Stimulated activated CD8-positive, alpha-beta memory T cell treated with anti-CD3 and anti-CD28 coated beads, Interleukin-4, amount 100 ng/mL, for 4 hours (primary cell): ENCODE measurements at places on chromosomes 6 and 20.

DNA sequence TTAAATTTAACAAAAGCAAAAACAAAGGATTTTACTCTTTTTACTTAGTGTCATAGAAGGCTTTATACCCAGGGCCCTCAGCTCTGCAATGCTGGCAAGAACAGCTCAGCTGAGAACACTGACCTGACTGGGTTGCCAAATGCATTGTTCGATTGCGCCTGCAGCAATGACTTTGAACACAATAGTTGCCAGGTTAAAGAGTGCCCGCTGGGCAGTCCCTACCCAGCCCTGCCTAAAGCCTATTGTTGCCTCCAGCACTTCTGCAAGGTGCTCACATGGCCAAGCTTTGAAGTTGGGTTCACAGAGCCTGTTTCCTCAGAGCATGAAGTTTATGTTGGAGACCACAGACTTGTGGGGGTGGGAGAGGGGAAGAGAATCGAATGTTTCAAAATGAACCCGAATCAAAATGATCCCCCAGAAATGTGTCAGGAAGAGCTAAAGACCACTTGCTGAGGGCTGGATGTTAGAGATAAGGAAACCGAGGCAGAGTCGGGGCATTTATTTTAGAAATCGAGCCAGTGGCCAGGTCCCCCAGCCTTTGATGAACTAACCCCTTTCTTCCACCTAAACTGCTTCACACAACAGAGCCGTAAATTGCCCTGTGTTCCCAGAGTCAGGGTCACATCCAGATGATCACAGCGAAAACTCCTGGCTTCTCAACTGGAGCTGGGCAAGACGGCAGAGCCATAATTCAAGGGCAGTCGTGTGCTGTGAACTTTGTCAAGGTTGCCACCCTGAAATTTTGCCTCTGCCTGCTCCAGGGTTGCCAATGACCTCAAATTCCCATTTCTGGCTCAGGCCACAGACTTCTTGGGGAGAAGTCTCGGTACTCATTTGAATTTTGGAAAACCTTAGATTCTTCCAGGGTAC is 55.0 kb downstream of the FOXA2 start:
- DNase-seq: no peak

- no peak for DNase-seq
Measured at GRCh38 chr20:48425321-48425720, 402.5 kb downstream of the PREX1 start.

GRCh38 chr20:63138855-63139341 is 77.0 kb downstream of the YTHDF1 start:
- DNase-seq: no peak

GRCh38 chr6:137039010-137039409 is 5.8 kb downstream of the IL20RA start:
- no peak for DNase-seq

DNA sequence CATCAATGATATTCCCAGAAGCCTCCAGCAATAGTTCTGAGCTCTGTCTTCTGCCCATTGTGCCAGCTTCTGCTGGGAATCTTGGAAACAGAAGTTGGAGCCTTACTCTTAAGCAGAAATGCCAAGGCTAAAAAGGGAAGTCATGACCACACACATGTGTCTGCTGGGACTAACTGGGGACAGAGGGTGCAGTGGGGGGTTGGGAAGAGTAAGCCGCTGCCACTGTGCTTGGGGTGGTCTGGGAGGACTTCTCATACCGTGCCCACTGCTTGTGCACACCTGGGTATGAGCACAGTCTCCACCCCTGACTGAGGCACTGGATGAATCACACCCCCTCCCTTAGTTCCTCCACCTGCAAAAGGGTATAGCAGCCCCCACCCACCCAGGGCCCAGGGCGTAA is 90.7 kb downstream of the CDC5L start:
- no peak for DNase-seq

DNA sequence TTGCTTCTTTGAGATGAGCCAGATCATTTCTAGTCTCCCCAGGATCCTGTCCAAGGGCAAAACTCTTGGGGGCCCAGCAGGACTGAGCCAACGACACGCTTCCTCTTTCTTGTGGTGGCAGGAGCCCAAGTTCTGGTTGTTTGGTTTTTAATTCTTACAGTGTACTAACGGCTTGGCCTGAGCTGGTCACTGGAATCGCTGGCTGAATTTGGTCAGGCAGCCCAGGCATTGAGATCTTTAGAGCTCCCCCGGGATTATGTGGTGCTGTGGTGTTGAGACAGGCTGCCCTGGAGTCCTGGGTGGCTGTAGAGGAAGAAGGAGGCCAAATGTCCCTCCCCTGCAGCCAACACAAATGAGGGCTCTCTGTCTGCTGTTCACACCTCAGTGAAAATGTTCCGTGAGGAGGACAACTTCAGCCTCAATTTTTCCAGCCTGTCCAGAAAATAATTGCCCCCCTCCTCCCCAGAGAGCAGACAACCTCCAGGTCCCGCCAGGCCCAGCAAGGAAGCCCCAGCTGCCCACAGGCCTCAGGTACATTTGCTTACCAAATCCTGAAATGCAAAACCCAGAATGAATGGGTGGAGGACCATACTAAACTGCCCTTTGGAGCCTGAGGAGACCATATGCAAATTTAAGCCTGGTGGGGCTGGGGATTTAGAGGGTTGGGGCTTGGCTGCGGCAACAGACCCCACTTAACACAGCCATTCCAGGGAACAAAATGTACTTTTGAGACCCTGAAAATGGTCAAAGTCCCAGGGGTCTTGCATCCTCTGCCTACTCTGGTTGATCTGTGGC is 23.6 kb downstream of the BNIP5 start:
- DNase-seq: no peak

DNA sequence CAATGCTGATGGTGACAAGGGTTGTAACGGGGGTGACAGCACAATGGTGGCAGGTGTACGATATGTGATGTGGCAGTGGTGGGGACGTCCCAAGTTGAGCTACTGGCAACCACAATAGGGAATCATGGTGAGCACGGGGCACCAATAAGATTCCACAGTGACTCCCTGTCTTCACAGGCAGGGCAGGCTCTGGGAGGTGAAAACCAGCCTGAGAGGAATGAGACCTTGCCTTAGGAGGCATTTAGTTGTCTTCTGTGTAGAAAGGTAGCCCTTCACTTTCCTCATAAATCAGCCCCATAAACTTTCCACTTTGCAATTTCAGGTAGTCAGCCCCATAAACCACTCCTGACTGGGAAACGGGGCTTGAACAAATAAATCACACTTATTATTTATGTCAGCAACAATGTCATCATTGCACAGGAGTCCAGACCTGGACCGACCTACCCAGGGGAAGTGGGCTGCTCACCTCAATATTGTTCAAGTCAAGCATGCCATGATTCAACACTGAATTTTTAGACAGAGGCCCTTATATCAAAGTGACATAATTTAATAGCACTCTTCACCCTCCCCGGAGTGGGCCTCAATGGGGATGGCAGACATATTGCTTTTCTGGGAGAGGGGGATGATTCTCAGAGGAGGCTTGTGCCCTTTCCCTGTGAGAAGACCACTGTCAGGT is 150.8 kb downstream of the CDC5L start:
- DNase-seq: no peak

DNA sequence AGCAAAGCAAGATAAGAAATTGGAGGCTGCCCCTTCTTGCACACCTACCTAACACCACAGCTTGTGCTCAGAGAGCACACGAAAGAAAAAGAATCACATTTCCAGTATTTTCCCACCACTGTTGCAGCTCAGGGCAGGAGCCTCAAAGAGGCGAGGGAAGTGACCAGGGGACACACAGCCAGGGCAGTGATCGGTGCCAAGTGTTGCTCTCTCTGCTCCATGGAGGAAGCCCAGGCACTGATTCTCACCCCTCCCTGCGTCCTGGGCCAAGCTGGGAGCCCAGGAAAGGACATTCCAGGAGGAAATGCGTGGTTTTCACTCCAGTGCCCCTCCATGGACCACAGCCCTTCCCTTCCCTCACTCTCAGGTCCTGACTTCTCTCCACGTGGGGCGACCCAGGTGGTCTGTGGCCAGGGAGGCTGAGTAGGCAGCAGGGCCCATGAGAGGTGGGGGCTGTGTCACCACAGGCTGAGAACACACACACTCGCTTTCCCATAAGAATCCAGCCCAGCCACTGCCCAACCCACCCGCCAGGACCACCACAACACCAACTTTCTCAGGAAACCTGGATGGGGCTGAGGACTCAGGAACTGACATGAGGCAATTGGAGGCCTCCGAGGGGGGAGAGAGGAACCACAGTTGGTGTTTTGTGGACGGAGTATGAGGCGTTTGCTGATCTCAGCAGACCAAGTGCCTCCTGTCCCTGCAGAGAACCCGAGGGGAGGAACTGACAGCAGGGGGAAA is 81.7 kb upstream of the MAFB start:
- no peak for DNase-seq

- DNase-seq: no peak
Measured at GRCh38 chr6:140779991-140780596, 1352.6 kb upstream of the GJE1 start.

- no peak for DNase-seq
Measured at GRCh38 chr6:153852481-153852880, 186.6 kb upstream of the OPRM1 start.

DNA sequence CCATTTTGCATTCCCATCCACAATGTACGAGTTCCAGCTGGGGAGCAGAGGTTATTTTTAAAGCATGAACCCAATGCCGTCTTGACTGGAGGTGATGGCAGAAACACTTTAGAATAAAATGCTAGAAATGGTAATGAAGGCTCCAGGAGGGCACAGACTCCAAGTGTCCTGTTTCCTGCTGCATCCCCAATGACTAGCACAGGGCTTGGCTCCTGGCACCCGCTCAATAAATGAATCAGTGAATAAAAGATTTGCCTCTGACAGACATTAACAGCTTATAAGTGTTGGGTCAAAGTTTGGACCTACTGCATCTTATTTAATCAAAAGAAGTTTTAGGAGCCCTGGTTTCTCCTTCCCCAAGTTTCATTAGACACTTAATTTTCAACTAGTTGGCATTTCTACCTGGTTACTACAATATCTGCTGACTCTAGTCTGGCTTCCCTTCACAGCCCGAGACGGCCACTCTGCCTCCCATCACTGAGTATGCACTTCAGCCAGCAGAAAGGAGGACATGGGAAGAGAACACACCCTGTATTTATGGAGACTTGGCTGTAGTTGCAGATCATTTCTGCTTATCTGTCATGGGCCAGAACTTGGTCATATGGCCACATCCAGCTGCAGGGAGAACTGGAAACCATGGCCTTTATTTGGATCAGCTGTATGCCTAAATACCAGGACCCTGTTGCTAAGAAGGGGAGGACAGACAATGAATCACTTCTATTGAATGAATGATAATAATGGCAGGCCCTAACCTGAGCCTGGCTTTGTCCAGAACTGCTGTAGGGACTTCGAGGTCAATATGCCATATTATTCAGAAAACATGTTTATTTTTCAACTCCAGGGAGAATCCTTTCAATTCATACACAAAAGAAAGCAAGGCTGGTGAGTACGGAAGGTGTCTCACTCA is 63.1 kb downstream of the TTI1 start:
- DNase-seq: no peak

- no peak for DNase-seq
Measured at GRCh38 chr20:32464401-32465091, 106.4 kb downstream of the ASXL1 start.

GRCh38 chr6:37060195-37060559 is 54.7 kb downstream of the FGD2 start:
- DNase-seq: no peak

DNA sequence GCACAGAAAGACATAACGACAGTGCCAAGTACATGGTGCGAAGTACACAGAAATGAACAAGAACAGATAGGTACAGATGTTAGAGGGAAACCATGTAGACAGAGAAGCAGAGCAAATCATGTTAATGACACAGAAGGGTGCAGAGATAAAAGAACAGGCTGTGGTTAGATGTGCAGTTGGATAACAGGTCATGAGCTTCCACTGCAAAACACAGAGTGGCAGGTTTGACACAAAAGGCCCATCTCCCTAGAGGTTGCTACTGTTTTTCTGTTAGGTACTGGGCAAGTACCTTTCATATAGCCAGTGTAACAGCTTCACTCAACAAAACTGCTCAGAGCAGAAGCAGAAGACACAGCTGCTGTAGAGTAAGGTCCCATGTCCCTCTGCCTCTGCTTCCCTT is 84.6 kb downstream of the AK9 start:
- no peak for DNase-seq

DNA sequence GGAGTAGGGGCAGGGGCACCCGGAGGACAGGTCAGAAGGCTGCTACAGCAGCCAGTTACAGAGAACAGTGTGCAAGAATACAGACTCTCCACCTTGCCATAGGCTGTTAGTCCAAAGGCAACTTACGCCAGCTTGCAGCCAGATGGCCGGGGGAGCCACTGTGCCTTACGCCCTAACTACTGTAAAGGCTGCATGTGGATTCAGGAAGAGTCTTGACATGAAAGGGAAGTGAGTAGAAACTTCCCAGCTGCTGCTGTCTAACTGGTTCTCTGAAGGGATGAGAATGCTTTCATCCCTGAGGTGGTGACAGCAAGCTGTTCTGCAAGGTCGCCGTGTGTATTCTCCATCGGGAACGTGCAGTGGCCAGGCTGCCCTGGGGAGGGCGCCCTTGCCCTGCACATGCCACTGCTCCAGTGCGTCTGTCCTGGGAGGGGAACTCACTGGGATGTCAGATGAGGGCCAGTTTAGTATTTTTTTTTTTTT is 46.1 kb downstream of the LYRM4 start:
- DNase-seq: no peak

DNA sequence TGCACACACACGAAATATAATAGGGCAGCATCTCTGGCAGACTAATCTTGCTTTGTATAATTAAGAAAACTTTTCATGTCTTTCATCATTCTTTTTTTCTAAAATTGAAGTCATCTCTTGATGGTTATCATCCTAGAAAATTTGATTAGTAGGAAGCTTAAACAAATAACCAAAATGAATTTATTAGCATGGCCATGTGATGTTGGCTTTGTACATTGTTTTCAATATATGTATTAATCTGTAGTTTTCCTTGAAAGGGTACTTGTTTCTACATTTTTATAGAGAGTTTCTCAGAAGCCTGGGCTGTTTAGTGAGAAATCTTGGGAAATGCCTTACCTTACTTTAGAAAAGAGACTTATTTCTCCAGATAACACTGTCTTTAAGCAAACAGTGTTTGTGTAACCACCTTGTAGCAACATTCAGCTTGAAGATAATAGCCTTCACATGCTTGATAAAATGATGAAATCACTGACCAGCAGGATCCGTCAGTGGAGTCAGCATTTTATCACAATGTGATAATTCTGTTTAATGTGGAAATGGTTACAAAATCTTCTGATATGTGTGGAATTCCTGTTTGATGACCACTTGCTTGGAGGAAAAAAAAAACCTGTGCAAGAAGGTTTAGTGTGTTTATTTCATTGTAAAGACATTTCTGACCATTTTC is 147.8 kb downstream of the MACROD2 start:
- no peak for DNase-seq

DNA sequence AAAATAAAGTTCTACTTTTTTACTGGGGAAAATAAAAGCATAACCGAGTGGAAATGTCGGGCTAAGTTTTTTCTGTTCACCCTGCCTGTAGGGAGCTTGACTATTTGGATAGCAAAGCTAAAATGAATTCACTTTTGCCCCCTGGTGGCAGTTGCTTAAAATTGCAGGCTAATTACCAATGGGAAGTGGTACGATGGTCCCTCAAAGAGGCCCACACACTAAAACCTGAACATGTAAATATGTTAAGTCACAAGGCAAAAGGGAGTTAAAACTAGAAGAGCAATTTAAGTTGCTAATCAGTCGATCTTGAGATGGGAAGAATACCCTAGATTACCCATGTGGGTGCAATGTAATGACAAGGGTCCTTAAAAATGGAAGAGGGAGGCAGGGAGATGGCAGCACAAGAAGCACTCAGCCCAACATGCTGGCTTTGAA is 916 bp upstream of the SUN5 start:
- no peak for DNase-seq

- no peak for DNase-seq
Measured at GRCh38 chr20:32971703-32972161, 32.5 kb downstream of the SUN5 start.
